ENCODE measurements at places on chromosomes 2 and 18.

DNA sequence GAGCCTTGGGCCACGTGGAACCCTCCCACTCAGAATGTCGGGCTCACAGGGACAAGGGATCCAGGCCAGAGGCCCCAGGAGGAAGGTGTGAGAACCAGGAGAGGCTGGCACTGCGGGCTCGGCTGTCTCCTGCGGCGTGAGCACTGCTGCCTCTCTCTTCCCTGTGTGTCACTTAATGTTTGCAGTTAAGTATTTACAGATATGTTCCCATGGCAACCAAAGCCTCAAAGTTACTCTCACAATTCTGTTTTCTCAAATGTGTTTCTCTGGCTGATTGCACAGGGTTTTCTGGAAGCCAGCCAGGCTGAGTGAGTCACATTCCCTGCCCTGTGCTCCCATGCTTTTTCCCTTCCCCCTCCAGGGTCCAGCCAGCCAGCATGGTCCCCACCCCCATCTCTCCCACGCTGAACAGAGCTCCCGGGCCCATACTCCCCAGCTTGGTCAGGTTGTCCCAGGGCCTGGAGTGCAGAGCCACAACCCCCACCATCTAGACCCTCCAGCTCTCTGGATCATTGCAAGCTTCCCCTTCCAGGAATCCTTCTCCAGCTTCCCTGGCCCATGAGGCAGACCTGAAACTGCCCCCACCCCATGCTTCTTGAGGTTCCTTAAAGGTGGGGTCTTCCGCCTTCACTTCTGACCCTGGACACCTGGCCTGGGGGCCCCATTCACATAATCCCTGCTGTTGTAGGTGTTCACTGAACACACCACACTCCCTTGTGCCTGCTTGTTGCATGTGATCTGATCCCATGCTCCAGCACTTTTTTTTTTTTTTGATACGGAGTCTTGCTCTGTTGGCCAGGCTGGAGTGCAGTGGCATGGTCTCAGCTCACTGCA is 265.9 kb downstream of the CELF4 start:
- DNase-seq: no peak

GRCh38 chr18:3283908-3284307 is 22.0 kb downstream of the MYL12B start:
- no peak for DNase-seq

DNA sequence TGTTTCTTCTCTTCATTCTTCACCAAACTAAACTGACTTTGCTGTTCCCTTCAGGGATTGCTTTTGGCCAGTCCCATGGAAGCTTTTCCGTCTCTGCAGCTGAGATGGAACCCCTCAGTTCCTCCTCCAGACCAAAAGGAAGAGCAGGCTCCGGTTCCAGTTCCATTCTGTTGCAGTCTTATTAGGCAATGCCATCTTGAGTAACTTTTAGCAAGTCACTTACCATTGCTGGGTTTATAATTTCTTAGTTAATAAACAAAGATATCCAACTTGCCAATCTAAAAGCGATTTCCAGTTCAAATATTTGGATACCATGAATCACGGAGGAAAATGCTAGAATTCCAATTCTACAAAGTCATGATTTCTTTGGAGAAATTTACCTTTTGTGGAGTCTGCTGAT is 214.3 kb upstream of the LYPD1 start:
- no peak for DNase-seq

- DNase-seq: no peak
These were observed 26.5 kb upstream of the C2orf74 start for GRCh38 chr2:61135510-61135909.

DNA sequence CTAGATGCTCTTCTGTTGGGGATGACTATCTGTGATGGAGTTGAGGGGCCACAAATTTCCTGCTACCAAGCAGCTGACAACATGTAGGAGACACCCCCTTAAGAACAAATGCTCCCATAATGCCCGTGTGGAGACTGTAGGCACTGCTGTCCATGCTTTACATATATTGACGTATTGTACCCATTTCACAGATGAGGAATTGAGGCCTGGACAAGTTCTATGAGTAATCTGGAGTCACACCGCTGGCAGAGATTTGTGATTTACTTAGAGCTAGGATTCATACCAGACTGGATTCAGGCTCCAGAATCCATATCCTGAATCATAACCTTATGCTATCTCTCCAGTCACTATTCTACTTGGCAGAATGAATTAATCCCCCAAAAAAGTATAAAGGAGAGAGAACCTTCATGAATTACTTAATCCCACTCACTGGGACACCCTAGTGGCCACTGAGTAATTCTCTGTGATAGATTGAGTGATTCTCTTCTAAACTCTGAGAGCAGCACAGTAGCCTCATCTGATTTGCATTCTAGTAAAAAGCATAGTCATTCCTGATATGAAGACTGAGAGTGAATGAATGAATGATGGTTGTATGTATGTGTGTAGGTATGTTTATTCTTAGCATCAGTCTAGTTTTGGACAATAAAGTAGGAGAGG is 460.7 kb upstream of the MEIS1 start:
- DNase-seq: no peak

DNA sequence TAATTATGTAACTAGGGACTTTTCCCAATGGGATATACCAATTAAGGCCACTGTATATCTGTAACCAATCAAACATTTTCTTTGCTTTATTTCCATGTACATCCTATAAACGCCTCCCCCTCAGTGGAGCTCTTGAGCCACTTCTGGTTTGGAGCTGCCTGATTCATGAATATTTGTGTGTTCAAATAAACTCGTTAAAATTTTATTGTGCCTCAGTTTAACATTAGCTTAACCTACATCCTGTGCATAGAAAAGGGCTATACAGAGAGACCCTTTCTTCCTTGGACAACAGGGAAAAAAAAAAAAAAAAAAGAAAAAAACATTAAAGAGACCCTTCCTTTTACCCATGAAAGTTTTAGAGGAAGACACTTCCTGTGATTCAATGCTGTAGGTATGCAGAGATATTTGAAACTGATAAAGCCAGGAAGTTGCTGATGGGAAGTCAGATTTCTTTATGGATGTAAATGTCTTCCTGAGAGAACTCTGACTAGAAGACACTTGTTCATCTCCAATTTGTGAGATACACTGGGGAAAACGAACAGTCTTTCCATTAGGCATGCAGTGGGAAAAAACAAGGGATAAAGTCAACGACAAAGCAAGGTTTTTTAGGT is 614.6 kb upstream of the SOX11 start:
- no peak for DNase-seq

DNA sequence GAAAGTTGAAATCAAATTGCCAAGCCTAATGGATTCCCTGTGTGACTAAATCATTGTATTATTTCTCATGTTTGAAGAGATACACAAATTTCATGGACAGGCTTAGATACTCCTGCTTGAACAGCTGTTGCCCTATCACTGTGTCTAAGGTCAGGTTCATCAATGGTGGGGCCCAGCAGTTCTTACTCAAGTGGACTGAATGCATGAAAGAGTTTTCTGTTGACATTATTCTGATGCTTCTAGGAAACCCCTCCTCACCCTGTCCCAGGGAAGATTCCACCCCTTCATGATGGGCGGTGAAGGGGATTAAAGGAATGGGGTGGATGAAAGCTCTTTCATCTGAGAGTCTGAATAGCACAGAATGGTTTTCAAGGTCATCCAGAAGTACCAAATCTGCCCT is 148.8 kb downstream of the INO80D start:
- no peak for DNase-seq

DNA sequence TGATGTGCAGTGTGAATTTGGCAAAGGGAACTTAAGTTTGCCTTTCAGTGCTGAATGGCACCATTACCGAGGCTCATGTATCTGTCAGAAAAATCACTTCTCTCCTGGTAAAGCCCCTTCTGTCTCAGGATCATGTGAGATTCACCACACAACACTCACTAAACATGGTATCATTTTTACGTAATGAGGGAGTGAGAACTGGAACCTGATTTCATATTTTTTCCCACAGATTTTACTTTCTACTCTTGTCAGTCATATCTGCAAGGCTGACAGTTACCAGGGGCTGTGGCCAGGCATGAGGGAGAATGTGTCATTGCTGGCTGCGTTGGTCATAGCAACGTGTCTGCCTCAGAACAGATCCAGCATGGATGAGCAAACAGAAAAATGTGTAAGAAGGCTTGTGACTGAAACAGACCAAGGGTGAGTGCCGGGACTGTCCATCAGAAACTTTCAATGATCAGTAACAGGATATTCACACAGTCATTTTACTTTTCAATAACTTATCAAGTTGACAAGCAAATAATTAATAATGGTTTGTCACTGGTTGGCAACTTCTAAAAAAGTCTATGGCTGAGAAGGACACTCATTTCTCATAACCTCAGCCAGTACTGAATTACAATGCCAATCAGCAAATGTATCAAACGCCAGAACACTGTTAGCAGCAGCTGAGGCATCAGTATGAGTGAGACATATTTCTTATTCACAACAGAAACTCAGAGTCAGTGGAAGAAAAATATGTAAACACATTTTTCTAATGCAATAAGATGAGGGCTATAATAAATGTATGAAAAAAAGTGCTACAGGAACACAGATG is 100.5 kb downstream of the CDC42EP3 start:
- DNase-seq: no peak

DNA sequence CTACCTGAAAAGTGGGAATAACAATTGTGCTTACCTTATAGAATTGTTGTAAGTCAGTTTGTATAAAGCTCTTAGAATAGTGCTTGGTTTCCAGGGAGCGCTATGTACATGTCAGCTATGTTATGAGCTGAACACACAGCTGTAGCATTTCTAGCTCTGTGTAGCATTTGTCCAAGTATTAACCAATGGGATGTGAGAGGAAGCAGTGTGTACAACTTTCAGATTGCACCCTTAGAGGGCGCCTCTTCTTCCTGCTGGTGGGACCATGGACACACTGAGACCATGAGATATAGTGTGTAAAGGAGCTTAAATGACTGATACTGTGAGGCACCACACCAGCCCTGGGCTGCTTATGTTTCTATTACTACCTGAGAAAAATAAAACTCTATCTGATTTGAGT is 380.2 kb downstream of the LNPK start:
- no peak for DNase-seq

DNA sequence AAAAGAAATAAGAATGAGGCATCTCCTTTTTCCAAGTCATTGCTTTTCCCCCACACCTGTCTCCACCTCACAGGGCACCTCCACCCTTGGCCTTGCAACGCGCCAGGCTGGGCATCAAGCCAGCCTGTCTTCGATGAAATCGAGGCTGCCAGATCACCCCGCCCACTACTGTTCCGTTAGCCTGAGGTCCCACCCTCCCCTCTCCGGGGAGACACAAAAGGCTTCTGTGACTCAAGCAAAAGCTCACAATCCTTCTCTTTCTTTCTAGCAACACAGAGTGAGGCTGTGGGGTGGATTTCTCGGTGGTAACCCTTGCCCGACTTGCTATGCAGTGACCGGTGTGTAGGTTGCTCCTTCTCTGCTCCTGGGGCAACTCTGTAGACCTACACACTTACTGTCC is 9.9 kb downstream of the TNP1 start:
- DNase-seq: no peak

- DNase-seq: no peak
These were observed 677 bp downstream of the GAD1 start for GRCh38 chr2:170817093-170818035.
